ENCODE measurements at places on chromosomes 3 and 15.
A peak's percentile ranks its signal among the peaks of the same experiment; 100 is the strongest.

DNA sequence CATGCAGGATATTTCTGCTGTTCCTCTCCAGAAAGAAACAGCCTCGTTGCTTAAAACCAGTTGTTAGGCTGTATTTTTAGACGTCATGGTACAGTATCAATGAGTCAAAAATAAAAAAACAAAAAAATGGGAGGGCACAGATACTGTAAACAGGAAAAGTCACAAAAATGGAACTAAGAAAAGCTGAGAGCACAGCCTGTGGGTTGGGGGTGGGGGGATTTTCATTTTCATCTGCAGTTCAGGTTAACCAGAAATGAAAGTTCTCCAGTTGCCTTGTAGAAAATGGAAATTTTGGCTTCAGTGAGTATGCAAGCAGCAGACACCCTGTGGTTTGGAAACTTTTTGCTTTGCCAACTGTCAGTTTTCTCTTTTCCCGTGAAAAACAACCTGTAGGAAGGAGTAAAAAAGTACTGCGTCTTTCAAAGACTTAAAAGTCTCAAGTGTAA lies 59.0 kb downstream of the FRMD4B start:
- H3K27ac ChIP-seq: peak overlapping the region; percentile 79
- H3K27me3 ChIP-seq: no peaks in the 10 kb centered on the region
- H3K36me3 ChIP-seq: no peaks in the 10 kb centered on the region
- peak; percentile 62 for DNase-seq

DNA sequence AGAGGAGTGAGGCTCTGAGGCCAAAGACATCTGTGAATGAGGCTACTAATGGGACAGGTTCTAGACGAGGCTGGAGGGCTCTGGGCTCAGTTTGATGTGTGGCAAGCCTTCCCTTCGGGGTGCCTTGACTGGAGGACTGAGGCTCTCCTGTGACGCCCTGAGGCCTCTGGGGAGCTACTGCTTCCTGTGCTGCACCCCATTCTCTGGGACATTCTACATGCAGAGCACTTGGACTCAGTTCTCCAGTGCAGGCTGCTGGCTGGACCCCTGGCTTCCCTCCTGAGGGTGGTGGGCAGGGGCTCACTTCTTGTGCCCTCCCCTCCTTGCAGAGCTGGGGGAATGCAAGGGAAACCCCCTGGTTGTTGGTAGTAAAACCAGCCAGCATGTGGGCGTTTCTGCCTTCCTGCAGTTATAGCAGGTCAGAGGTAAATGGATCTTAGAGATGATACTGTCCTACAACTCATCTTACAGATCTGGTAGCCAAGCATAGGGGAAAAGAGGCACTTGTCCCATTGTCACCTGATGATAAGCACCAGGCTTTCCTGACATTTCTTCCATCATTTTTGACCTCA lies 133.3 kb downstream of the CHDH start:
- H3K27me3 ChIP-seq: no peaks in the 10 kb centered on the region
- no peak overlapping the region for H3K4me3 ChIP-seq
- DNase-seq: no peak
- H3K36me3 ChIP-seq: no peaks in the 10 kb centered on the region

GRCh38 chr3:30306896-30307295 lies 299.5 kb upstream of the TGFBR2 start:
- H3K27me3 ChIP-seq: no peaks in the 10 kb centered on the region
- no peak overlapping the region for H3K4me3 ChIP-seq
- no peak overlapping the region for H3K27ac ChIP-seq

DNA sequence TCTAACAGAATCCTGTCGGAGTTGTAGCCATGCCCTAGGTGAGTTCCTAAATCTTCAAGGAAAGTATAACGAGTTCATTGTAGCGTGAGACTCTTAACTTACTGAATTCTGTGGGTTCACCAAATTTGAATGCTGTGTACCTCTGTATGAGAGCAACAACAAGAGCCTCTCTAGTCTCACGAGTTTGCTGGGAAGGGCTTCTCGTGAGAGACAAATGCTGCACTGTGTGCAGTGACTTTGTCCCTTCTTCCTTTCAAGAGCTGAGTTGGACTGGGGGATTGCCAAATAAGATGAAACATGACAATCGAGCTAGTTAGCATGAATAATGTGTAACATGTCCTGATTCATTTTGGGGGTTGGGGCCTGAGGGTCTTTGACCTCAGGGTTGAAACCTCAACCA lies 32.2 kb downstream of the KAT2B start:
- peaks cover 15% of the 10 kb centered on the region for H3K4me1 ChIP-seq
- H3K36me3 ChIP-seq: peaks cover 53% of the 10 kb centered on the region
- H3K27ac ChIP-seq: no peak overlapping the region
- H3K27me3 ChIP-seq: no peaks in the 10 kb centered on the region
- no peak overlapping the region for H3K4me3 ChIP-seq
- DNase-seq: no peak

- peak; percentile 6 for DNase-seq
- H3K4me3 ChIP-seq: no peak overlapping the region
- no peak overlapping the region for H3K27ac ChIP-seq
- no peaks in the 10 kb centered on the region for H3K27me3 ChIP-seq
- no peaks in the 10 kb centered on the region for H3K36me3 ChIP-seq
Observed at GRCh38 chr15:46091860-46092450, 457.1 kb downstream of the SQOR start.

DNA sequence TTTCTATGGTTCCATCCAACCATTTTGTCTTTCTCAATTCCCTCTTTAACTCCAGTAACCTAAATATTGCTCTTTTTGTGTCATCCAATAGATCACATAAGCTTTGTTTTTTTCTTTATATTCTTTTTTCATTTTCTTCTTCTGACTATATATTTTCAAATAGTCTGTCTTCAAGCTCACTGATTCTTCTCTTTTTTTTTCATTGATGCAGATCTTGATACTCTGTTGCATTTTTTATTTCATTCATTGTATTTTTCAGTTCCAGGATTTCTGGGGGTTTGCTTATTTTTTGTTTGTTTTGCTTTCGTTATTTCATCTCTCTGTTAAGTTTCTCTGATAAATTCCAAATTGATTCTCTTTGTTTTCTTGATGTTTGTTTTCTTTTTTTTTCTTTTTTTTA lies 36.2 kb downstream of the CLDN1 start:
- H3K4me3 ChIP-seq: no peak overlapping the region
- H3K4me1 ChIP-seq: no peaks in the 10 kb centered on the region
- no peak overlapping the region for H3K27ac ChIP-seq
- DNase-seq: no peak
- H3K27me3 ChIP-seq: peaks cover 1% of the 10 kb centered on the region
- H3K36me3 ChIP-seq: no peaks in the 10 kb centered on the region

DNA sequence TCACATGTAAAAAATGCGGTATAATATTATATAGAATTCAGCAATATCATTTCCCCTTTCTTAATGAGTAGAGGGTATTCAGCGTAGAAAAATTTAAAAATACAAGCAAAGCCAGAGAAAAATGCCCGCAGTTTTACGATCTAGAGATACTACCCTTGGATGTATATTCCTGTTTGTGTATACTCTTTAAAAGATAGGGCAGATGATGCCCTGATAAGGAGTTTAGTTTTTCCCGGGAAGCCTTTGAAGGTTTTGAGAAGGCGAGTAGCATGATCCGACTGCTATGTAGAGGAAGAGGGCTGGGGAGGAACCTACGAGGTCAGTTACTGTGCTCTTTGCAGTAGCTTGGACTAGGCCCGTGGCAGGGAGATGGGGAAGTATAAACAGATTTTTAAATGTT lies 1.2 kb downstream of the YEATS2 start:
- peak overlapping the region; percentile 81 for H3K27ac ChIP-seq
- peak overlapping the region; percentile 77 for H3K4me3 ChIP-seq
- no peak for DNase-seq
- H3K27me3 ChIP-seq: no peaks in the 10 kb centered on the region

DNA sequence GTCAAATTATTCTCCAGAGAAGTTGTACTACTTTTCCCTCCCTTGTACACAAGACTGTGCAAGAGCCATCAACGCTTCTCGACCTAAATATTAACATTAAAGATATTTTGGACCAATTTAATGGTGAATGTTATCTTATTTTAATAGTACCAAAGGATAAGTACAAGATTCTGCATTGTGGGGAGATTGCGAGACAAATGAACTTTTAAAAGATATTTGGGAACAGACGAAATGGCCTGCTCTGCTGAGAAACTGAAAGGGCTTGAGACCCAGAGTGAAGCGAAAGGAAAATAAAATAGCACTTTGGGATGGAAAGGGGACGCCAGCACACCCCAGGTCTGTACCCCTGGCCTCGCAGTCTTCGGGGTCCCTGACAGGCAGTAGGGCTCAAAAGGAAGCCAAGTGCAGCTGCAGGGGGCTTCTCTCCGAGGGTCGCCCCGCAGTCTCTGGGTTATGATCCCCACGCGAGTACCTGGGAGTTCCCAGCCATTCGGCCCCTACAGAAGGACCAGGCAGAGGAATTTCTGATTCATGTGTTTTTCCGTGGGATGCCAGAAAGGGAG lies 97.6 kb upstream of the VGLL3 start:
- no peaks in the 10 kb centered on the region for H3K36me3 ChIP-seq
- H3K4me1 ChIP-seq: peaks cover 15% of the 10 kb centered on the region
- H3K4me3 ChIP-seq: peak overlapping the region; percentile 70
- DNase-seq: no peak

GRCh38 chr3:43497422-43497821 lies 124.4 kb downstream of the ANO10 start:
- DNase-seq: no peak
- peaks cover 19% of the 10 kb centered on the region for H3K4me1 ChIP-seq
- H3K27ac ChIP-seq: no peak overlapping the region
- peaks cover 1% of the 10 kb centered on the region for H3K36me3 ChIP-seq

- no peak overlapping the region for H3K4me3 ChIP-seq
- no peaks in the 10 kb centered on the region for H3K36me3 ChIP-seq
- no peaks in the 10 kb centered on the region for H3K27me3 ChIP-seq
- H3K4me1 ChIP-seq: peaks cover 10% of the 10 kb centered on the region
- DNase-seq: no peak
Observed at GRCh38 chr3:177686671-177687070, 489.4 kb upstream of the TBL1XR1 start.

- H3K4me3 ChIP-seq: no peak overlapping the region
- H3K27me3 ChIP-seq: no peaks in the 10 kb centered on the region
- H3K36me3 ChIP-seq: no peaks in the 10 kb centered on the region
Observed at GRCh38 chr3:76958274-76958673, 81.6 kb upstream of the ROBO2 start.

GRCh38 chr15:74616996-74617395 lies 1.4 kb downstream of the CLK3 start:
- H3K27ac ChIP-seq: peak overlapping the region; percentile 96
- peak overlapping the region; percentile 85 for H3K4me3 ChIP-seq
- no peak for DNase-seq
- H3K27me3 ChIP-seq: no peaks in the 10 kb centered on the region
- H3K36me3 ChIP-seq: peaks cover 31% of the 10 kb centered on the region

GRCh38 chr15:39976291-39977274 lies 42.7 kb downstream of the EIF2AK4 start:
- H3K27me3 ChIP-seq: no peaks in the 10 kb centered on the region
- peak; percentile 27 for DNase-seq
- peak overlapping the region; percentile 63 for H3K4me3 ChIP-seq
- peaks cover 23% of the 10 kb centered on the region for H3K36me3 ChIP-seq
- H3K4me1 ChIP-seq: peaks cover 3% of the 10 kb centered on the region
- H3K27ac ChIP-seq: peak overlapping the region; percentile 76

- no peaks in the 10 kb centered on the region for H3K4me1 ChIP-seq
- H3K4me3 ChIP-seq: no peak overlapping the region
- no peaks in the 10 kb centered on the region for H3K27me3 ChIP-seq
Observed at GRCh38 chr3:146813496-146813895, 208.3 kb upstream of the PLSCR5 start.

DNA sequence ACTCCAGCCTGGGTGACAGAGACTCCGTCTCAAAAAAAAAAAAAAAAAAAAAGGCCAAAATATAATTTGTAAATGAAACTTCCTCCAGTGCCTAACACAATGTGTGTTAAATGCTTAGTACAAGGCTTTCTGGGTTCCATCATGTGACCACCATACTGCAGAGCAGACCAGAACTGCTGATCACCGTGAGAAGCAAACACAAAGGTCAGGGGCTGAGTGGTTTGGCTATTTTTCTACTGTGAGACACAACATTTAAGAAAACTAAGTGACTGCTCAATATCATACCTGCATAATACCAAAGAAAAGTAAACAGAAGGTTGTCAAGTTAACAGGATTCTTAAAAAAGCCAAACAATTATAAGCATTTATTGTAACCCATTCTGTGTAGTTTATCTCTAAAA lies 13.2 kb downstream of the ABCC5 start:
- no peak for DNase-seq
- H3K36me3 ChIP-seq: no peaks in the 10 kb centered on the region
- H3K27me3 ChIP-seq: no peaks in the 10 kb centered on the region
- peaks cover 12% of the 10 kb centered on the region for H3K4me1 ChIP-seq
- no peak overlapping the region for H3K4me3 ChIP-seq

- H3K4me1 ChIP-seq: no peaks in the 10 kb centered on the region
- H3K27ac ChIP-seq: no peak overlapping the region
- no peaks in the 10 kb centered on the region for H3K27me3 ChIP-seq
- H3K36me3 ChIP-seq: no peaks in the 10 kb centered on the region
Observed at GRCh38 chr3:159620873-159621272, 367.8 kb upstream of the IL12A start.

DNA sequence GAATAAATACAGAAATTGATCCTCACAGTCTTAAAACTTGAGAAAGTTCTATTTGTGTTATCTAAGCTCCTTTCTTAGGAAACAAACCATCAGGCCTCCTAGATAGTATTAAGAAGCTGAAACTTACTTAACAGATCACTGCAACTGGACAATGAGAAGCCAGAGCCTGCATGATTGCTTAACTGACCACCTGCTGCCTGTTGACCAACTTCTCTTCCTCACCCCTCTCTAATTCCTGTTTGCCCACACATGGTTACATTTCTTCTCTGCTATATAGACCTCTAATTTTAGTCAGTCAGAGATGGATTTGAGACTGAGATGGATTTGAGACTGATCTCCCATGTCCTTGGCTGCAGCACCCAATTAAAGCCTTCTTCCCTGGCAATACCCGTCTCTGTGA lies 13.5 kb downstream of the CCPG1 start:
- H3K4me3 ChIP-seq: no peak overlapping the region
- peaks cover 10% of the 10 kb centered on the region for H3K36me3 ChIP-seq
- H3K27ac ChIP-seq: no peak overlapping the region
- H3K27me3 ChIP-seq: no peaks in the 10 kb centered on the region
- DNase-seq: no peak

DNA sequence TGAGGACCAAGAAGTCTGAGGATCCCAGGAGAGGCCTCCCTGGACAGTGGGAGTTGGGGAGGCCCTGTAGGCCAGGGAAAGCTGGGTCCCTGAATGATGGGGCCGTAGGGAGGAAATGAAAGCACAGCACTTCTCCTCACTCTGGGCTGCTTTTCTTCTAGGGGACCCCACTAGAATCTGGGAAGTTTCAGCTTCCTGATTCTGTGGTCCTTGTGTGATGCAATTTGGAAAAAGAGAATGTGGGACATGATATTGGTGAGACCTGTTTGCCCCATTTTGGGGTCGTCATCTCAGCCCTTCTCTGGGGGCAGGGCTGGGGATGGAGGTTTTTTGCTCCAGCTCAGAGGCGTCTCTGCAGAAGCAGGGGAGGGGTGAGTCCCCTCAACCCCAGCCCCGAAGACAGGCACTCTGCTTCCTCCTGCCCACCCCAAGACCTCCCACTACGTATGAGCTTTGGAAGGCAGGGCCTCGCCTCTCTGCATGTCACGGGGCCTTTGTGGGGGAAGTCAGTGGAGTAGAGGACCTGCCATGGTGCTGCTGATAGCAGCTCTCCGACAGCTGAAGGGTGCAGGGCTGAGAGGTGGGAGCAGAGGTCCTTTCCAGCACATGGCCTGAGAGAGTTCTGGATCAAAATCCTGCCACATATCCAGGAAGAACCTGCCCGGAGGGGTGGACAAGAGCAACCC lies 1.5 kb upstream of the SNX22 start:
- peaks cover 2% of the 10 kb centered on the region for H3K36me3 ChIP-seq
- peak overlapping the region; percentile 72 for H3K4me3 ChIP-seq
- peaks cover 32% of the 10 kb centered on the region for H3K4me1 ChIP-seq
- H3K27ac ChIP-seq: peak overlapping the region; percentile 54
